ENCODE measurements at places on chromosomes 13 and 19.
A peak's percentile ranks its signal among the peaks of the same experiment; 100 is the strongest.

DNA sequence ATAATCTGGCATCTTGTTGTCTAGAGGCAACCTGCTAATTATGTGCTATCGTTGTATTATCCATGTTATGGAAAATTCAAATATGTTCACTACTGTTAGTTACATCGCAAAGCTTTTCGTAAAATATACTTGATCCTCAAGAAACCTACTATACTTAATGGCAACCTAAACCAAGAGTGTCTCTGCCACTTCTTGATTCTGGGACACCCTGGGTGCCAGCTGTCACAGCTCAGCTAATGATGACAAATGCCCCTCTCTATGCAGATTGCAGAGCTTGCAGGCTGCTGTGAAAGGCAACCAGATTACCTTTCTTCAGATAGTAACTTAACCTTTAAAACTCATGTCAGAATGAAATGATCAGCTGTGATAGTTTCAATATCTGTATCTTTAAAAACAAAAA lies 8.9 kb upstream of the MAB21L1 start:
- no peak for DNase-seq

GRCh38 chr19:35165200-35166058 lies 10.9 kb downstream of the FXYD5 start:
- DNase-seq, result no peak

DNA sequence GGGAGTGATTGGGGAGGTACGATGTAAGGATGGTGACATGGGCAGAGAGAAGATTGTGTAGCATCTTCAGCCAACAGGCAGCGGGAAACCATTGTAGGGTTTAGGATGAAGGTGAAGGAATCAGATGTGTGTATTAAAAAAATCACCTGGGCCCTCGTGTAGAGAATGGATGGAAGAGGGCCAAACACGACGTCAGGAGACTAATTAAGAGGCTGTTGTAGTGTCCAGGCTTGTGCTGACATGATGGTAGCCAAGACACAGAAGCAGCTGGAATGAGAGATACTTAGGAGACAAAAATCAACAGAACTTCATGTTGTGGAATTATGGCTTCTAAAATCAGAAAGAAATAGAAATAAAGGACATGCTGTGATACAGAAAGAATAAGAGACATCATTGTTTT lies 41.2 kb upstream of the ARGLU1 start:
- no peak for DNase-seq

GRCh38 chr19:40464059-40465024 lies 1.2 kb downstream of the BLVRB start:
- peak; percentile 69 for DNase-seq

DNA sequence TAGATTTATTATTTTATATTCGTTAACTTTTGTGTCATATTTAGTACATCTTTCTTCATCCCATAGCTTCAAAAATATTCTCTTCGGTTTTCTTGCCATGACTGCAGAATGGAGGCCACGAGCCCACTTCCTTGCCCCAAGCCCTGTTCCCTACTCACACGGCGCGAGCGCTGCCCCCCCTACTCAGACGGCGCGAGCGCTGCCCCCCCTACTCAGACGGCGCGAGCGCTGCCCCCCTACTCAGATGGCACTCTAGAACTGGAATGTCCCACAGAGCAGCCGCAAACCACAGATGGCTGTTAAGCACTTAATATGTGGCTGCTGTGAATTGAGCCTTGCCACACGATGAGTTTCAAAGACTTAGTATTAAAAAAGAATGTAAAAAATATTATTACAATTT lies 102.2 kb upstream of the PEG3 start:
- DNase-seq, result peak; percentile 5

GRCh38 chr13:37113534-37113933 lies 8.1 kb upstream of the CSNK1A1L start:
- no peak for DNase-seq

DNA sequence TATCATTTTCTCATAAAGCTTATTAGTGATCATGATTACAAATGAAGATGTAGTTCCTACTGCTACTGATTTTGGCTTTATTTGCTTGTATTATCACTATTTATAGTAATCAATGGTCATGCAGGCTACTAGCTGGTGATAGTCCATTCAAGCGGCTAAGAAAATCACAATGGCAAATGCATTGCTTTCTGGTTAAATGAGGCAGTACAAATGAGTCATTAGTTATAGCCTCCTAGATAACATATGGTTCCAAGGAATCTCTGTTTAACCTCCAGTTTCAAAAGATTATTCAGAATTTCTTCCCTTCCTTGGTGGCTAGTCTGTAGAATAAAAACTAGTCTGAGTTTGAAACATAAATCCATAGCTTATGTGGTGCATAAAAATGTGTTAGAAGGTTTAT lies 141.3 kb upstream of the HTR2A start:
- no peak for DNase-seq

DNA sequence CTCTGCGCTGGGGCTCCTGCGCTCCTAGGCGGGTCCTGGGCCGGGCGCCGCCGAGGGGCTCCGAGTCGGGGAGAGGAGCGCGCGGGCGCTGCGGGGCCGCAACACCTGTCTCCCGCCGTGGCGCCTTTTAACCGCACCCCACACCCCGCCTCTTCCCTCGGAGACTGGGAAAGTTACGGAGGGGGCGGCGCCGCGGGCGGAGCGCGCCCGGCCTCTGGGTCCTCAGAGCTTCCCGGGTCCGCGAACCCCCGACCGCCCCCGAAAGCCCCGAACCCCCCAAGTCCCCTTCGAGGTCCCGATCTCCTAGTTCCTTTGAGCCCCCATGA lies at the start of gene GJB2:
TSS of gene GJB2 (minus strand) at position 103 of the 326 bp plus-strand sequence. CDS start 3,357 bp downstream, outside the sequence.
- no peak for DNase-seq

GRCh38 chr13:24887759-24888158 lies 123.8 kb downstream of the RNF17 start:
- DNase-seq, result no peak

DNA sequence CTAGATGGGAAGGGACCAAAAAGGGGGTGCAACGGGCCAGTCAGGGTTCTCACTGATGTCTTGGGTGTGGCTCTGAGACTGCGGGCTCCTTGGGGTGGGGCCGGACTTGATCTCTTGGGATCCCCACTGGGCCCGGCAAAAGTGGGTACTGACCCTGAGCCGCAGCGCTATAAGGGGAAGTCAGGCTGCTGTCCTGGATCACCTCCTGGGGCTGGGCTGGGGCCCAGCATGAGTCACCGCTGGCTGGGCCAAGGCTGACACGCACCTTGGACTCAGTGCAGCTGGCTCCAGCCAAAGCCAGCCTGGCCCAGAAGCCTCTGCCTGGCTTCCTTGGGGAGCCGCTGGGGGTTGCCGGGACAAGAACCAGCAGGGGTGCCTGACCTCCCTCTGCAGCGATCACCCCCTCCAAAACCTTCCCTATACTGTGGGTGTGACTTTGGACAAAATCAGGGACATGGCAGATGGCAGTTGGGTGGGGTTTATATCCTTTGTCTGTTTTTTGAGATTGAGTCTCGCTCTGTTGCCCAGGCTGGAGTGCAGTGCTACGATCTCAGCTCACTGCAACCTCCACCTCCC lies 617 bp upstream of the IQCN start:
- DNase-seq, result peak; percentile 32

GRCh38 chr13:114211446-114212157 lies 23.1 kb upstream of the CDC16 start:
- no peak for DNase-seq

DNA sequence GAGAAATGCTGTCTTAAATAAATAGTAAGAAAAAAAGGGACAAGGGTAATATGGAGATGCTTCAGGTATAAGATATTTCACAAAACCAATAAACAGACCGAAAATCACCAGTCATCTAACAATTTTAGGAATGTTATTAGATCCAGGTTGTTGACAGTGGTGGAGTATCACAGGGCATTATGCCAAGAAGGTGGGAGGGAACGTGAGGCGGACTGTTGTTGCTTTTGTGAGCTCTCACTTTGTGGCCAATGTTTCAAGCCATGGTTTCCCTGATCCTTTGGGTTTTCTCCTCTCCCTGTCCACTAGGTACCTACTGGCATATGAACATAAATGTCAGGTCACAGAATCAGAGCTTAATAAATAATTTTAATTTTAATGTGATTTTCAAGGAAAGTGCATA lies 790.3 kb upstream of the SLITRK1 start:
- DNase-seq, result no peak

DNA sequence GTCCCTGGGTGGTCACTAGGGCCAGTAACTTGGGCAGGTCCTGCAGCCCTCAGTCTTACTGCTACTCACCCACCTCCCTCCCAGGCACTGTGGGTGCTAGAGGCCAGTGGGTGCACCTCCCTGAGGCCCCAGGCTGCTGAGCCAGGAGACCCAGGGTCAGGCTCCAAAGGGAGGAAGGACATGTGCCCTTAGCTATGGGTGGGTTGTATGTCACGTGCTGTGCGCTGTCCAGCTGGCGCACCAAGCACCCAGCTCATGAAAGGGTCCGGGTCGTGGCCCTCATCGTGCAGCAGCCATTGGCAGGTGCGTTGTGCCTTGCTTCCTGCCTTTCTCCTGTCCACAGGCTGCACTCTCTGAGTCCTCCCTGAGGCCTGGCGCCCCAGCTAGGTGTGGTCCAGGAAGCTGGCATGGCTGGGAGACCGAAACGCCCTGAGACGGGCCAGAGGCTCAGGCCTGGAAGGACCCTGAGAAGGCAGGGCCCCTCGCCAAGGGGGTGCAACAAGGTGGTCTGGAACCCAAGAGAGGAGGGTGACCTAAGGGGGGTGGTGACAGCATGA lies 47.0 kb upstream of the KCTD15 start:
- no peak for DNase-seq

DNA sequence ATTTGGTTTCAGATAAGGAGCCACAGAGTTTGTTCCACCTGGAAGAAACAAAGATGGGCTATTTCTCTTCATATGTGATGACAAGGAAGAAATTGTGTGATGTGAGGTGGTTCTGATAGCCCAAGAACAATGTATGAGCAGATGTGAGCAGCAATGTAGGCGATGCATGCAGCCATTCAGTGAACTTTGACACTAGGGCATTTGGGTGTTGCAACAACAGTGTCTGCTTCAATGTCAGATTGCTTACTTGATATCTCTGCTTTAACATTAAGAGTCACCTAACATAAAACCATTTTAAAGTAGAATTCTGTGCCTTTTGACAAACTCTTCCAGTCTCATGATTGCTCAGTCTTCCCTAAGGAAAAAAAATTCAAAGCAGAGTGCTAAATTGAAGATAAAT lies 865.4 kb downstream of the SLITRK6 start:
- DNase-seq, result no peak

GRCh38 chr19:58450856-58451357 lies 515 bp upstream of the ZNF324B start:
- no peak for DNase-seq

DNA sequence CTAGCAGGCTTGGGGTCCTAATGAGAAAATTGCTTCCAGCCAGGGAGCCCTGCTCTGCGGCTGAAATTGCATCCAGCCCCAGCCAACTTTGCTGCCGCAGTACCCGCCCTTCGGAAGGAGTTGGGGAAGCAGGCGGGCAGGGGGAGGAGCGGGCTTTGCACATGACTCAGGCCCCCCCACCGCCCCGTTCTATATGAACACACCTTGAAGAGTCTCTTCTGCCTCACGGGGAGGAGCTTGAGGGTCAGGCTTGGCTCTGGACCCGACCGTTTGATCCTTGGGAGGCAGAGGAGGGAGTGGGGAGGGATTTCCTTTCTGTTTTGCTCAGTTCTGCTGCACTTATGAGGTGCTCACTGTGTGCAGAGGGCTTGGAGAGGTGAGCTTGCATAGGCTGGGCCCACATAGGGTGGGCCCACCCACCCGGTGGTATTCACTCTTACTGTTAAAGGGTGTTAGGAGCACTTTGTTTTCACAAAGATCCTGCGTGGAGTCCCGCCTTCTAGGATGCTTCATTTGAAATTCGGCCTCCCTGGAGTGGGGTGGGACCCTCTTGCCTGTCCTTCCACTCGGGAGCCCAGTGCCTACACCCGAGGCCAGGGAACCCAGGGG lies 46.5 kb downstream of the LYL1 start:
- DNase-seq, result no peak

DNA sequence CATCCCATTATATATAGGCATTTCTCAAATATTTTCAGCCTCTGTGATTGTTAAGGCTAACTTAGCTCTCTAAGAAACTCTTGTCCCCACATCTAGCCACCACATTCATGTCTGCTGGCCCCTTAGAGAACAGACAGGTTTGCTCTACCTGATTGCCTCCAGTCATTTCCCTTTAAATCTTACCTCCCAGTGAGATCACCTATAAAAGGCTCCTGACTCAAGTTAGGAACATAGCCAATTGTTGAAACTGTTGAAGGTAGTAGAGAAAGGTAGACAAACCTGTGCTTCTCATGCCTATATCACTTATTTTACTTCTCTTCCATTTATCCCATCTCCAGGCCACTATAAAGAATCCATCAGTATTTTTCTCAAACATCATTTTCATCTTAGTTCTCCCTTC lies 771.4 kb downstream of the DIAPH3 start:
- no peak for DNase-seq

GRCh38 chr13:32669030-32669646 lies 82.9 kb downstream of the PDS5B start:
- DNase-seq, result no peak

DNA sequence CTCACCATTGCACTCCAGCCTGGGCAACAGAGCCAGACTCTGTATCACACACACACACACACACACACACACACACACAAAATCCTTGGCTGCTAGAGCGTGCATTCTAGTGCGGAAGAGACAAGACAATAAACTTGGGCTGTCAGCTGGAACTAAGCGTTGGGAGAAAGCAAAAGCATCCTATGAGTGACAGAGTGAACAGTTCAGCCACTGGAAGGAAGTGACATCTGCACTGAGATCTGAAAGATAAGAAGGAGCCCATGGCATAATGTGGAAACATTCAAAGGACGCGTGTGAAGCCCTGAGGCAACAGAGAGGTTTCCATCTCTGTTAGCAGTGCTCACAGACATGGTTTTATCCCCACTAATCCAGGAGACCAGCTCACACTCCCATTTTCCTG lies 3.5 kb upstream of the SLC1A5 start:
- peak; percentile 17 for DNase-seq

GRCh38 chr13:57636816-57637215 lies 5.3 kb downstream of the PCDH17 start:
- no peak for DNase-seq

DNA sequence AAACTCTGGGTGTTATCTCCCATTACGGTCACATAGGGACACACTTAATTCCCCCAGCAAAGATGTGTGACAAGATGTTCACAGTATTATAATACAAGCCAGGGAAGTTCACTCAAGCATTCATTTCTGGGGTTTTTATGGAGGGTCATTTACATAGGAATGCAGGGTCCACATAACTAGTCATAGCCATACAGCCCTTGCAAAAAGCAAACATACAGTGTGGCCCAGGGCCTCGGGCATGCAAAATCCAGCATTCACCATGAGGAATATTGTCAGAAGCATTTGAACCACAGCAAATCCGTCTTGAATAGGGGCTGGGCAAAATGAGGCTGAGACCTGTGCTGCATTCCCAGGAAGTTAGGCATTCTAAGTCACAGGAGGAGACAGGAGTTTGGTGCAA lies 13.0 kb upstream of the ZNF460 start:
- DNase-seq, result no peak

DNA sequence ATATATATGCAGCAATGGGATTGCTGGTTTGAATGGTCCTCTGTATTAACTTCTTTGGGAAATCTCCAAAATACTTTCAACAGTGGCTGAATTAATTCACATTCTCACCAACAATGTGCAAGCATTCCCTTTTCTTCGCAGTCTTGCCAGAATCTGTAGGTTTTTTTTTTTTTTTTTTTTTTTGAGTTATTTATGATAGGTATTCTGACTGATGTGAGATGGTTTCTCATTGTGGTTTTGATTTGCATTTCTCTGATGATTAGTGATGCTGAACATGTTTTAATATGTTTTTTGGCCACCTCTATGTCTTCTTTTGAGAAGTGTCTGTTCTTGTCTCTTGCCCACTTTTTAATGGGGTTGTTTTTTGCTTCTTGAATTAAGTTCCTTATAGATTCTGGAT lies 2041.5 kb upstream of the PCDH20 start:
- no peak for DNase-seq

GRCh38 chr13:94827566-94827965 lies 115.2 kb upstream of the SOX21 start:
- DNase-seq, result no peak
